GM10248 (cell line): ENCODE measurements at places on chromosomes 3 and 15.

DNA sequence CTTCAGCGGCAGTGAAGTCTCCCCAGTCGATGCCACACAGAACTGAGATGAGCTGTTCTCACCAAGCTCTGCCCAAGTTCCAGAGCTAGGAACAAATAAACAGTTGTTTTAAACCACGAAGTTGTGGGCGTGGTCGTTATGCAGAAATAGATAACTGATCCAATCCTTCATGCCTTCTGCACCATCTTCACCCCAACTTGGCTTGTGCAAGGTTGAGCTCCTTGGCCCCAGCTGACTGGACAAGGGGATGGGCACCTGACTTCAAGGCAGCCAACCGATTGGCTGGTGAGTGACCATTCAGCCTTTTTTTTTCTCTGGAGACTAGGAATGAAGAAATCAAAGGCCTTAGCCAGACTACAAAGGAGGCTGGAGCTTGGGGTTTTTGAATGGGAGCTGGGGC lies 23.9 kb downstream of the LINGO1 start:
- no peak for DNase-seq

DNA sequence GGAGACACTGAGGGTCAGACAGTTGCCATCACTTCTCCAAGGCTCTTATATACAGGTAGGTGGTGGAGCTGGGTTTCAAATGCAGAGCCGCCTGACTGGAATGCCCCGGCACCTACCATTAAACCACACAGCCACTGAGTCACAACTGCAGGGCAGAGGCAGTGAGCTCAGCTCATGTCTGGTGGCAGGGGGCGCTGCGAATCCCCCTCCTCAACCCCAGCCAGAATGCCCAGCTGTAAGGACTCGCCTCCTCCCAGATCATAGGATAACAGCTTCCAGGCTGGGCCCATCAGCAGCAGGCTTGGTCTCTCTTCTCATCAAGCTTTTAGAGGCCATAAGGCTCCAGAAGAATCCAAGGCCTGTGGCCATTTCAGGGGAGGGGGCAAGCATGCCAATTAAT lies 26.4 kb downstream of the ADCY5 start:
- no peak for DNase-seq

- no peak for DNase-seq
Observed at GRCh38 chr15:85421116-85421925, 40.9 kb downstream of the AKAP13 start.

- DNase-seq: no peak
Observed at GRCh38 chr15:73328149-73328820, 40.5 kb downstream of the HCN4 start.

- no peak for DNase-seq
Observed at GRCh38 chr3:79011821-79012529, 755.8 kb downstream of the ROBO1 start.

DNA sequence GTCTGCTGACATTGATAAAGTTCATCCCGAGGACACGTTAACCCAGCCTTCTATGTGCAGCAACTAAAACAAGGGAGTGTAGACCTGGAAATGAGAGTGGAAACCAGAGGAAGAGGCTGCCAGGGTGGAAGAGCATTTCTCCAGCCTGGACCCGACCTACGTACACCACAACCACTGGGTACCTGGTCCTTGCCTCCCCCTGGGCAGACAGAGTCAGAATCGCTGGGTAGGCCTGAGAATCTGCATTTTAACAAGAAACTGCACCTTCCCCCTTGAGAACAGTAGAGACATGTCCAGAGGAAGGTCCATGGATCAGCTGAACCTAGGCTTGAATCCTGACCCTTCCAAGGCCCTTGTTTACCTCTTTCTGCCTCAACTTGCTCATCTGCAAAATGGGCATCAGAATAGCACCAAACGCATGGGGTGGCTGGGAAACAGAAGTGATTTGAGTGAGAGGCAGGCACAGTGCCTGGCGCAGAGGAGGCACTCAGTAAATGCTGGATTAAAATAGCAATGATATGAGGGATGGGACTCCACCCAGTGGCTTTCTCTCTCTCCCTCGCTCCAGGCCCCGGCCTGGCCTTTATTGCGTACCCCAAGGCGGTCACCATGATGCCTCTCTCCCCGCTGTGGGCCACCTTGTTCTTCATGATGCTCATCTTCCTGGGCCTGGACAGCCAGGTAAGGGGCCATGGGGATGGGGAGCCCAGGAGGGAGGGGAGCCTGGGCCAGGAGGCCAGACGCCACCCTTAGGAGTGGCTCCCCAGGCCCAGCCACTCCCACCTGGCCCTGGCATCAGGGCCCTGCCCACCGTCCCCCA lies 66.9 kb upstream of the SLC6A1 start:
- no peak for DNase-seq

DNA sequence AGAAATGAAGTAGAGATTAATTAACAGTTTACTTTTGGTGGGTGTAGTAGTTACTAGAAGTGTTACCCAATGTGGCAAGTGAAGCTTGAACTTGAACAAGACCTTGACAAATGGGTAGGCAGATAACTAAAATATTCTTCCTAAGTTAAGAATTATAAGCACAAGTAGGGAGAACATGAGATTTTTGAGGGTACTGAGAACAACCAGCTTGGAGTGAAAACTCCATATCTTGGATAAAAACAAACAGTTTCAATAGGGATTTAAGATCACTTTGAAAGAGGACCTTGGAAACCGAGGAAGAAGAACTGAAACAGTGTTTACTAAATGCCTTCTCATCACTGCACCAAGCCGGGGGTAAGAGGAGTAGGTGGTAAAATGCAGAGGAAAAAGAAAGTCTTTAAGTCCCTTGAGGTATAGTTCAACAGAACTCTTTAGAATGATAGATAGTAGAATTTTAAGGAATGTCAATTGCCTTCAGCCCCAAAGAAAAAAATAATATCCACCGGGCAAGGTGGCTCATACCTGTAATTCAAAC lies 496.7 kb downstream of the NAALADL2 start:
- DNase-seq: no peak

DNA sequence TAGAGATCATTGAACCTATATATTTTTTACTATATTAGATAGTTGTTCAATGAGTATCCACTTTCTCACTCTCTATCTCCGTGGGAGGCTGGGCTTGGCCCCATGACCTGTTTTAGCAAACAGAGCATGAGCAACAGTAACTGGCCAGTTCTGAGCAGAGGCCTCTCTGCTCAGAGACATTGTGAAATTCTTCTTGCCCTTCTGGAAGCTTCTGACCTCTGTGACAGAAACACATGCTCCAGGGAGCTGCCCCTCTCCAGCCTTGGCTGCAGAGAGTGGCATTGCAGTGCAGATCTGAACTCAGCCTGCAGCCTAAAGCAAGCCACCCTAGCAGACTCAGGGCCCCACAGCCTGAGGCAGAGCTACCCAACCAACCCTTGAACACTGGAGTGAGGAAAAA lies 20.5 kb downstream of the FAM240A start:
- DNase-seq: no peak

DNA sequence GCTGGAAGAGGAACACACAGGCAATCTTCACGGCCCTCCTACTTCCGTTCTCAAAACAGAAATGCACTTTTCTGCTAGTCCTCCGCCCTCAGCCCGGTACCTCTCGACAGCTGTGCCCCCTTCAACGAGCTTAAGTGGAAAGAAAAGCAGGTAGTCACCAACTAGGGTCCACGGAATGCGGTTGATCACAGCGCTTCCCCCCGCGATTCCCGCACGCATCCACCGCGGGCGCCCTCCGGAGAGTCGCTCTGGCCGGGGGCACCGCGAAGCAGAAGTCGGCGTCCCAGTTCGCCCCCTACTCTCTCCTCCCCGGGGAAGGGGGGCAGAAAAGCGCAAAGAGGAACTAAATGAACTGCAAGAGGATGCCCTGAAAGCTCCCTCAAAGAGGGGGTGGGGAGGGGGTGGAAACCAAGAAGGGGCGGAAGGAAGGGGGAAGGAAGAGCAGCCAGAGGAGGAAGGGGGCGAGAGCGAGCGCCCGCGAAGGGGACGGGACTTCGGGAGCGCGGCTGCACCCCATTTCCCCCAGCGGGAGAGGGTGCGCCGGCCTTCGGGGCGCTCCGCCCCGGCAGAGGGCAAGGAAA lies 738 bp downstream of the ACAP2 start:
- DNase-seq: peak; percentile 47

- DNase-seq: no peak
Observed at GRCh38 chr3:153855772-153856171, 265.4 kb upstream of the ARHGEF26 start.

DNA sequence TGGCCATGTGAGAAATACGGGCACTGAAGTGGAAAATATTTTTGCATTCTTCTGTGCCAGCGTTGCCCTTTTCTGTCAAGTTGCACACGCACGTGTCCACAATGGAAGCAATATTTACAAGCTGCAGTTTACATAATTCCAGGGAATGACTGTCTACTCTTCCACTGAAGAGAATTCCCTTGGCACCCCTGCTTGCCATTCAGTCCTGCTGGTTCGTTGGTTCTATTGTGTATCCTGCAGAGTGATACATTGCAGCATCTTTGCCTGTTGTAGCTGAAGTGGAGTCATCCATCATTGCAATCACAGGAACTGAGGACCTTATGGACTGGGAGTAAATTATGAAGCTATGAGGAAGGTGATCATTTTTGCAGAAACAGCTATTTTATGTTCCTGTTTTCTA lies 759.4 kb downstream of the ROBO2 start:
- no peak for DNase-seq

- DNase-seq: no peak
Observed at GRCh38 chr15:99062226-99062625, 42.7 kb upstream of the SYNM start.

GRCh38 chr15:68081869-68082505 lies 27.9 kb downstream of the PIAS1 start:
- no peak for DNase-seq

- DNase-seq: peak; percentile 78
Observed at GRCh38 chr15:64883100-64883581, 28.6 kb upstream of the ANKDD1A start.

GRCh38 chr3:44984335-44984734 lies 8.3 kb downstream of the EXOSC7 start:
- no peak for DNase-seq
